IMR-90 (cell line): ENCODE measurements at places on chromosomes 1 and 21. TPM values are rescaled to one million over a fixed set of nuclear protein-coding genes. Genes with fewer than 3 reads are reported as not detected.

Gene TEX38
- total RNA-seq = not detected in 2 replicates

Gene SELE
- not detected in 2 replicates for total RNA-seq

GRCh38 chr1:156435545-156436140 lies 64.9 kb downstream of the MEF2D start:
- no peak for DNase-seq

DNA sequence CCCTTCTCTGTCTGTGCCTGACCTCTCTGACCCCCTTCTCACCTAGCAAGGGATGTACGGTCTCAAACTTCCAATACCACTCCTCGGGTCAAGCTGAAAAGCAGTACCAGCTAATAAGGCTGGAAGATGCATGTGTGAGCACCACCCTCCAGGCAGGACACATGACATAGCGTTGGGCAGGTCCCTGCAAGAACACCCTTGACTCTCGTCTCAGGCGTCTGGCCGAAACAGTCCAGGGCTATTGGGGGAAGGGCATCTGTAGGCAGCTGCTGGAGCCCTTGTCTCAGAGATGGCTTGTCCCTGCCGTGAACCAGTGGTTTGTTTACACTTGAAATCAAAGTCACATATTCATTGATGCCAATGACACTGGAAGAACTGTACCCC lies 56.5 kb downstream of the CD46 start:
- no peak for DNase-seq

Gene CLDN17
- total RNA-seq = not detected in 2 replicates

Gene C1QC
- not detected in 2 replicates for total RNA-seq

Gene TNFSF4
- total RNA-seq = 19.7 and 23.6 TPM in 2 replicates

Gene BARHL2
- total RNA-seq = not detected in 2 replicates

Gene LAMC2
- 2.2 and 2.3 TPM in 2 replicates for total RNA-seq

DNA sequence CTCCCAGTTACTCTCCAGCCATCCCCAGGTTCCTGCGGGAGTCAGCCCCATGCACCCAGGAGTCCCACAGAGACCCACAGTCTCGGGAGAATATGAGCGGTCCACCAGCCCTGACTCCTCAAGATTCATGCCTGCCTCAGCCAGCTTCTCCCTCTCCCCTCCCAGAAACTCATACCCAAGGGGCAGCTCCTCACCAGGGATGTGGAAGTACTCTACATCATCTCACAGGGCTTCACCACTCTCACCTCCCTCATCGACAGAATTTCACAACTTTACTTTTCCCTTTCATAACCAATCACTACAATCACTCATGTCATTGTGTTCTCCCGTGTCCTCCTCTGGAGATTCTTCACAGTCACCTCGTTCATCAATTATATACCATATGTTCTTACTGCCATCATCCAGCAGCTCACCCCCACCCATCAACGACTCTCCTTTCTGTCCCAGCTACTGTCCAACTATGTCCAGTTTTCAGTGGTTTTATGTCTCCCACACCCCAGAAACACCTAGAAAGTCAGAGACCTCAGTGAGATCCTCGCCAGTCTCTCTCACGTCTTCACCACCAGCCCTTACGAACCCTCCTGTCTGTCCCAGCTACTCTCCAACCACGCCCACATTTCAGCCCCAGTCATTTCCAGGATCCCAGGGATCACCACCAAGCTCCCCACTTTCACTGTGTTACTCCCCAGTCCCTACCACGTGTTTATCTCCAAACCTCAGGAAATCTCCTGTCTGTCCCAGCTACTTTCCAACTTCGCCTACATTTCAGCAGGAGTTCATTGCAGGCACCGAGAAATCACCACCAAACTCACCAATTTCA lies 1530.1 kb upstream of the TPTE start:
- no peak for DNase-seq

Gene SLC19A2
- 5.2 and 6.9 TPM in 2 replicates for total RNA-seq

DNA sequence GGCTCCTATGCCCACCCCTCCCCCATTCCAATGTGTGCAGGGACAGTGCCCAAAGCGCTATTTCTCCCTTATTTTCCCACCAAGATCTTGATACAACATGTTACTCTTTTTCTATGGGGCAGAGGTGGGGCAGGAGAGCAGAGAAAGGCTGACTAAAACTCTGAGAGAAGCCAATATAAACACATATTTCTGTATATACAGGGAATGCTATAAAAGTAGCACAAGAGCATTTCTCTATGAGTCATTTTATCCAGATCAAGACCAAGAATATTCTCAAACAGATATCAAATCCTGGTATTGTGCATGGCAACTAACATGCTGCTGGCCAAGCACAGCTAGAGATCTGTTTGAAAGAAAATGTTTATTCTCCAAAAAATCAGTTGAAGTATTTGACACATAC lies 7.3 kb downstream of the WDR26 start:
- DNase-seq = peak; percentile 88

Gene SLC45A1
- total RNA-seq = 0.72 and 0.83 TPM in 2 replicates

- peak; percentile 25 for DNase-seq
These were observed 52.5 kb downstream of the ETS2 start for GRCh38 chr21:38858026-38858811.

Gene AGBL4
- total RNA-seq = not detected in 2 replicates

DNA sequence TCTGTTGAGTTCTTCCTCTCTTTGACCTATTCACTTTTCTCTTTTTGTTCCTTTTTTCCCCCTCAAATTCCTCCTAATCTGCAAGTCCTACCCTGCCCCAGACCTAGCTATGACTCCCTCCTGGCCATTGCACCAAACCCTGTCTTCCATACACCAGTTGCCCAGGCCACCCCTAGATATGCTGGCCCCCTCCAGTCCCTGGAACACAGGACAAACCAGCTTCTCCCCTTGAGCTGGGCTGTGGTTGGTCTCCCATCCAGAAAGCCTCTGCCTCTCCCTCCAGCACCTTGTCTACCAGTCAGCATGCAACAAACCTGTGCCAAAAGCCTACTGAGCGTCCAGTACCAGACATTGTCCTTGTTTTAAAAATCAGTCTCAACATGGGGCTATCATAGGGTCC lies 59.4 kb downstream of the ELK4 start:
- DNase-seq = no peak

Gene MAB21L3
- total RNA-seq = not detected in 2 replicates

DNA sequence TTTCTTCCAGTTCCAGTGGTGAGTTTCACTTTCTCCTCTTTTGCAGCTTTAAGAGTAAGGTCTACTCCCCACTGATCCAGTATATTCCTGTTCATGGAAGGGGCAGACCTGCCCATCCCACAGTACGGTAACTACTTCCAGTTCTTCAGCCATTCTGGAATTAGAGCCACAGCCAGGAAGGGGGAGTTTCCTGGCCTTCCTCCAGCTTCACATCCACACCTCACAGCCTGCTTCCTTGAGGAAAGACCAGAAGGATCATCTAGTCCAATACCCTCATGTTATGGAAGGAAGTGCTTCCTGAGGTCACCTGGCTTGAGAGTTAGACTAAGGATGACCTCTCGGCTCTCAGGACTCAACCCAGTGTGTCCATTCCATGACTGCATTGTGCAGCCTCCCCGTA lies 597.8 kb downstream of the KIF26B start:
- no peak for DNase-seq

GRCh38 chr1:218275823-218276222 lies 9.3 kb upstream of the RRP15 start:
- no peak for DNase-seq

DNA sequence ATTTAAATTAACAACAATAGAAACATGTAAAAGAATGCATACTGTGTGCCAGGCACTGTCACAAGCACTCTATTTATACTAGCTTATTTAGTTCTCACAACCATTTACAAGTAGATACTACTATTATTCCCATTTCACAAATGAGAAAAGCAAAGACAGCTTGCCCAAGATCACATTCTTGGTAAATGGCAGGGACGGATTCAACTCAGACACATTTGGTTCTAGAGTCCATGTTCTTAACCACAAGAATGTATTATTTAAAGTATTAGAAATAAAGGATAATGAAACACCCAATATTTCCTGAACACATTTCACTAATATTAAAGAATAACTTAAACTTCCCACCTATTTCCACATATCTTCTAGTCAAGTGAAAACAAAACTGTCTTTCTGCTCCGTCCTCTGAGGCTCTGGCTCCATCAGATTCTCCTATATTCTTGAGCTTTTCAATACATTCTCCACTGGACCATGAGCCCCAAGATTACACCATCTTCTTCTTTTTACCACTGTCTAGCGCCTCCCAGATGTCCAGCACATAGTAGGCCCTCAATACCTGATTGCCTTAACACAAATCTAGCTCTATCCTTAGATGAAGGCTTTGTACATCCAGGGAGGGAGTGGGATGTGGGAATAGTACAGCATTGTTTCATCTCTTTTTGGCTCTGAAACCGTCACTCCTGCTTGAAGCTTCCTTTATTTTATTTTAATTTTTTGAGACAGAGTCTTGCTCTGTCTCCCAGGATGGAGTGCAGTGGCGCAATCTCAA lies 29.3 kb downstream of the SOD1 start:
- DNase-seq = peak; percentile 24

DNA sequence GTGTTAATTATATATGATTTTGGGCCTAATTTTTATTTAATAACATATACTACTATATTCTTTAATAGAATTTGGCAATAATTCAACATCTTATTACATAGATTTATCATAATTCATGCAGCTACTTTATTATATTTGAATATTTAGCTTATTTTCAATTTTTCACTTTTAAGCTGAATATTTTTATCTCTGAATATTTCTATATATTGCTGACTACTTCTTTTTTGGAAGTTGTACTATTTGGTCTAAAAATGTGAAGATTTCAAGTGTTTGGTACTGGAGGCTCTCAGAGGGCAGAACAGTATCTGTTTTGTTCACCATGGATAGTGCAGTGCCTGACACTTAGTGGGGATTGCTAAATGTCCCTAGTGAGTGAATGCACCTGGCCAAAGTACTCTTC lies 389.5 kb downstream of the RYR2 start:
- no peak for DNase-seq

Gene PALMD
- total RNA-seq = 0.72 and 1.1 TPM in 2 replicates

Gene ACTL8
- total RNA-seq = under 0.01 and 0.28 TPM in 2 replicates

GRCh38 chr1:220966881-220967611 lies 87.8 kb downstream of the HLX start:
- peak; percentile 46 for DNase-seq

Gene LPAR3
- 0.18 and 0.28 TPM in 2 replicates for total RNA-seq

- no peak for DNase-seq
These were observed 2.3 kb downstream of the POFUT2 start for GRCh38 chr21:45285266-45285931.

Gene RAVER2
- 6.1 and 6.7 TPM in 2 replicates for total RNA-seq
